Stimulated activated CD8-positive, alpha-beta memory T cell treated with anti-CD3 and anti-CD28 coated beads, Interleukin-15, amount 100 ng/mL, for 4 hours (primary cell): ENCODE measurements at places on chromosomes 7 and 10.

- DNase-seq = no peak
These were observed 7.2 kb downstream of the TNS3 start for GRCh38 chr7:47574482-47575329.

GRCh38 chr7:136883046-136883445 is 14.6 kb downstream of the CHRM2 start:
- DNase-seq = no peak

GRCh38 chr10:74500816-74501215 is 325.6 kb upstream of the KAT6B start:
- no peak for DNase-seq

DNA sequence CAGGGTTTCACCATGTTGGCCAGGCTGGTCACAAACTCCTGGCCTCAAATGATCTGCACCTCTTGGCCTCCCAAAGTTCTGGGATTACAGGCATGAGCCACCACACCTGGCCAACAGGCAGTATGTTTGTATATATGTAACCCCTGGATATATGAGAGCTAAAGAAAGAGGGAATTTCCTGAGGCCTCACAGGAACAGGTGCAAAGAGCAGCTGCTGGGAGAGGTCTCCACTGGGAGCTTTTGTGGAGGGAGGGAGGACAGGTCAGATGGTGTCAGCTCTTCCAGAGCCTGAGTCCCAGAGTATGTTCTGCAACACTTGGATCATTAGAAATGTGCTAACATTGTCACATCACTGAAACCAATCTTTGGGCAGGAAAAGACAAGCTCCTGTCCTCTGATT is 110.1 kb upstream of the KIF5B start:
- no peak for DNase-seq

- DNase-seq = no peak
These were observed 361.4 kb upstream of the NPSR1 start for GRCh38 chr7:34296663-34297062.

DNA sequence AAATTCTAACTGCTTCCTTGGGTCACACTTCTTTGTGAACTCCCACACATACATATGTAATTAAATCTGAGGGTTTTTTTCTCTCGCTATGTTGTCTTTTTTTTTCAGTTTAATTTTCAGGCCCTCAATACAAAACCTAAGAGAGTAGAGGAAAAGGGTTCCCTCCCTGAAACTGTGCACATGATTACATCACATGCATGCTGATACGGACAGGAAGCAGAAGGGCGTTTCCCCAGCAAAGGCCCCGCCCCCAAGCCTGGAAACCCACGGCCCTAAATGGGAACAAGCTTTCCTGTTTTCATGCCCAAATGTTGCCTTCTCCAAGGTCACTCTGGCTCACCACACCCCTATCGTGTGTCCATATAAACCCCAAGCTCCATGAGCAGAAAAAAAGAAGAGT is 115.4 kb downstream of the TEX36 start:
- DNase-seq = no peak

- no peak for DNase-seq
These were observed 8.2 kb upstream of the AGR3 start for GRCh38 chr7:16889851-16890415.

- DNase-seq = no peak
These were observed 5.9 kb downstream of the KCP start for GRCh38 chr7:128904381-128905197.
